ENCODE measurements at places on chromosomes 12 and 14.

DNA sequence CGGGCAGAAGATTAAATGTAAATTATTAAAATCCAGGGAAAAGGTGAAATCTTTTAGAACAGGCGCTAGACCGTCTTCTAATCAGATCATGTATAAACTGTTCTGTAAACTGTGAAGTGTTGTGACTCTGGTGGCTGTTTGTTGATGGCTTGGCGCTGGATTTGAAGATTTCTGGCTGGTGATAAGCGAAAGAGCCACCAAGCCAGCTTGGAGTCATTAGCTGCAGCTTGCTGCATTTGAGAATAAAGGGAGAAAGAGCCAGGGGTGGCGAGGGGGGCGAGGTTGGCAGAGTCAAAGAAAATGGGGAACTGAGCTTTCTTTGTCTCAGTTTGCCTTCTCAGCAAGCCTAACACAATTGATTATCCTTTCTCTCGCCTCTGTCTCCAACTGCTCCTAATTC, 8.0 kb downstream of the SYNDIG1L start:
- no peak for DNase-seq

GRCh38 chr12:6091786-6092566, 32.5 kb downstream of the VWF start:
- DNase-seq, result no peak

DNA sequence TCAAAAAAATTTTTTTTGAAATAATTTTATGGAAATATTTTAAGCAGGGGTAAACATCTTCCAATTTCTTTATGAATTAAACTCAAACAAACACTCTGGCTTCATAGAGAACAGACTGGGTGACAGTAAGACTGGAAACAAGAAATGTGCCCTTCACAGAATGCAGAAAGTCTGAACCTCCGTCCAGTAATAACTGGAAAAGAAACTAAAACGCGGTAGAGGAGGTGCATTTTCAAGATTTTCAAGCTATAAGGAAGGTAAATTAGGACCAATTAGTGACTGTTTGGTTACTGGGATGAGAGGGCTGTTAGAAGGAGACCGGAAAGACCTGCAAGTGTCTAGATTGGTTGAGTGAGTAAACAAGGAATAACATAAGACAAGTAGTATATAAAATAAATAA, 245.7 kb downstream of the CEP128 start:
- no peak for DNase-seq

DNA sequence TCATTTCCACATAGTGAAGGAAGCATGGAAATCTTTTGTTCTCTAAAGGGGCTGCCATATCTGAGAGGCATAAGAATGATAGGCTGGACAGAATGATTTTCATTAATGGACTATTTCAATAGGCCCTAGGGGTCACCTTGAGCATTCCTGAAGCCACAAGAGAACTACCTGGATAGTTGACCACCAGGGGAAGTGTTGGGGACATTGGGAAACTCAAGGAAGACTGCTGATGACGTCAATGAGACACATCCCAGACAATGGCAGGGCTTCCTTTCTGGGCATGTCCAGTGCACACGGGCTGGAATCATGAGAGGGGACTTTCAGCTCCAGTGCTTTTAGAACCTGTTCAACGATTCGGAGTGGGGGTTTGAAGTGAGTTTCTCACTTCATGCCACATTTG, 48.8 kb upstream of the CHST11 start:
- no peak for DNase-seq

- DNase-seq, result peak; percentile 26
Measured at GRCh38 chr14:52412426-52412825, 98.3 kb downstream of the PTGER2 start.

DNA sequence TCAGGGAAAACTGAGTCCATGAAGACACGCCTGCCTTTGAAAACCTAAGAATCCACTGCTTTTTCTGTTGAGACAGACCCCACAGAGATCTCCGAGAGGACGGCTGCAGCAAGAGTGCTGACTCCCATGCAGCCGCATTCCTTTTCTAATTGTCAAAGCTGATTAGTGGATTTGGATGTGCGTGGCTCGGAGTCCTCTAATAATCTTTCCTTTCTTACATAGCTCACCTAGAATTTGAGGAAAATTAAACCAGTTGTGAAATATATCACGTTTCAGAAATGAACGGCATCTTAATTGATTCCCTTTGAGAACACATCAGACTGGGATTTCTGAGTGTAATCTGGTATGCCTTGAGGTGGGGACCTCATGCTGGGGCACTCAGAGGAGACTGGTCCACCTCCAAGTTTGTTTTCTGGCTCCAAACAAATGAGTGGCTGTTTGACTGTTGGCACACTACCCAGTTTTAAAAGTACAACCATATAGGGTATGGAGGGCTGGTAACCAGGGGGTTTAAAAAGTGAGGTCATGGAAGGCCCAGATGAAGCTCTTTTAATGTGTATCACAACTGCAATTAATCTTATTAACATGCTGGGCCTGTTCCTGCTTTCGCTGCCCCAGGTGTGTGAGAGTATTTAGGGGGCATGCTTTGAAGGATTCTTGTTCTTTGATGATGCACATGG, 63.3 kb downstream of the RASSF3 start:
- peak; percentile 66 for DNase-seq

- peak; percentile 57 for DNase-seq
Measured at GRCh38 chr14:20469890-20470602, 840 bp downstream of the PNP start.

GRCh38 chr14:67485501-67486095, 2.9 kb downstream of the TMEM229B start:
- DNase-seq, result peak; percentile 58

- DNase-seq, result no peak
Measured at GRCh38 chr14:68082698-68083291, 263.2 kb downstream of the RAD51B start.

- DNase-seq, result no peak
Measured at GRCh38 chr14:59897757-59898383, 22.1 kb upstream of the LRRC9 start.

DNA sequence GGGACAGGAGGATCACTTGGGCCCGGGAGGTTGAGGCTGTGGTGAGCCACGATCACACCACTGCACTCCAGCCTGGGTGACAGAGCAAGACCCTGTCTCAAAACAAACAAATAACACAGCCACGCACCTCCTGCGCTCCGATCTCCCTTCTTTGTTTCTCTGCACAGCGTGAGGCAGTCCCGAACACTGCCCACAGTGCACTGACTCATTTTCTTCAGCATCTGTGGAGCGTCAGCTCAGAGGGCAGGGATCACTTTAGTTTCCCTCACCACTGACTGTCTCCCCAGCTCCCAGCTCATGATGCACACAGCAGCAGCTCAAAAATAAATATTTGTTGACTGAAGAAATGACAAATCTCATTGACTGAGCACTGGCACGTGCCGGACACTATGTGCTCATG, 883 bp upstream of the MYL2 start:
- DNase-seq, result peak; percentile 15

DNA sequence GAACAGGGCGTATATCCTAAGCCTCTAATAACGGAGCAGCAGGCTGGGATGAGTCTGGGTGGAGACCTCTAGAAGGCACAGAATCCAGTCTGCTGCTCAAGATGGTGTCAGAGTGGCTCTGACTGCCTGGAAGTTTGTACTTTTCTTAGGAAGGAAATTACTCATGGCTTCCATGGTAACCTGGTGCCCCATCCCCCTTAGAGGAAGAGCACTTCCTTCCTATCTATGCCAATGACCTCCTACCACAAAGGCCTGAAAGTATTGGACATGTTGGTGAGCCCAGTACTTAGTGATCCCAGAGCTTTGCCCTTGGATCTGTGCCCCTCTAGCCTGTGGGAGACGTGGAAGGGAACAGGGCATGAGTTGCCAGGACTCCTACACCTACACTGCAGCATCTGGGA, 1.5 kb downstream of the BATF start:
- no peak for DNase-seq

DNA sequence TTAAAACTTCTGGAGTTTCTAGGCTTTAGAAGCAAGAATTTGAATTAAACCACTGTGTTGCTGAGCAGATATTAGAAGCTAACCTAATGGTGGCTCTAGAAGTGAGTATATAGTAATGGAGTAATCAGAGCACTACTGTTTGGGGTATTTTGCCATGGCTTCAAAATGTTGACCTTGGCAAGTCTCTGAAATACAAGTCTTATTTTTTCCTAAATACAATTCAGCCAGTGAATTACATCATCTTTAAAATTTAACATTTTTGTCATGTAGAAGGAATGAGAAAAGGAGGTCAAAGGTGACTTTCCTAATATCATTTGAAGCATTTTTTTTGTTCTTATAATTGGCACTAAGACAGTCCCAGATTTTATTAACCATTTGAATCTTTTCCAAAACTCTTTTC, 25.2 kb downstream of the PMCH start:
- peak; percentile 31 for DNase-seq

GRCh38 chr12:4914720-4915119, 5.0 kb downstream of the KCNA1 start:
- DNase-seq, result no peak

- peak; percentile 41 for DNase-seq
Measured at GRCh38 chr14:90658541-90658967, 157.7 kb downstream of the TTC7B start.

GRCh38 chr12:122835750-122836026, 431 bp downstream of the HIP1R start:
- no peak for DNase-seq

GRCh38 chr14:51095854-51096823, 1.2 kb upstream of the TRIM9 start:
- DNase-seq, result peak; percentile 18

DNA sequence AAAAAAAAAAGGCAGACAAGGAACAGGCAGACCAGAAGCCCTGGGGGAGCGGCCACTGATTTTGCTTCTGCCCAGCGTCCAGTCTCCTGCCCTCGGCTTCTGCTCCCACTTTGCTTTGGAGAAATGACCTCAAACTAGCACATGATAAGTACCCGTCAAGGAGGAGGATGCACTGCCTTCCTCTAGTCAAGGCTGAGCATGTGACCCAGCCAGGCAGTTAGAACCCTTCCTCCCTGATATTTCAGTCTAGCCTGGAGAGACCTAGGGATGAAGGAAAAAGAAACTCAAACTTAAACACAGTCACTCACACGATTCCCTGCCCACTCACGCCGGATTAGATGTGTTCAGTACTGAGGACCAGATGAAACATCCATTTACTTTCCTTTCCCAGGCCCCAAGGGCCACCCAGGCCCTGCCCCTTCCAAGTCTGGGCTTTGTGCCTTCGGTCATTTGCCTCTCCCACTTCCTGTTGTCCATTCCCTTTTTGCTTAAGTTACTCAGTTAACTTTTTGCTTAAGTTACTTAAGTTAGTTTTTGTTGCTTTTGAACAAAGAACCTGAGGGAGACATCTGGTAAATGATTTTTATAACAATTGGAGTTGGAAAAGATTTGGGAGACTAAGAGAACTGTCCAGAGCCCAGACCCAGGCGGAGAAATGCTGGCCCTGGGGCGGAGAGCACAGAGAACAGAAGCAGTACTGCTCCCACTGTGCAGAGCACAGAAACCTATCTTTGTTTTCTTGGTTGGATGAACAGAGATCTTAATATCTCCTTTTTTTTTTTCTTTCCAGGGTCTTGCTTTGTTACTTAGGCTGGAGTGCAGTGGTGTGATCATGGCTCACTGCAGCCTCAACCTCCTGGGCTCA, 23.0 kb upstream of the TTC7B start:
- no peak for DNase-seq

DNA sequence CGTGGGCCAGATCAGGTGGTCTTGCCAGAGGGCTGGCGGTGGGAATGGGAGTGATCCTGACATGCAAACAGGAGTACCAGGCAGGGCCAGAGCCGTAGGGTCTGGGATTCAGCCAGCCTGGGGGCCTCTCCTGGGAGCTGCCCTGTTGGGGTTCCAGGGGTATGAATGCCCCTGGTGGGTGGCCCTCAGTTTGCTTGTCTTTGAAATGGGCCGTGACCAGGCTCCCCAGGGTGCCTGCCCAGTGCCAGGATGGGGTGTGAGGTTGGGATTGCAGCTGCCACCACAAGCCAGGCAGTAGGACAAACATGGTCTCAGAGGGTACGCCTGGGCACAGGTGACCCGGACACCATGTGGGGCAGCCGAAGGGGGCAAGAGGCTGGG, 168.8 kb downstream of the KIF26A start:
- DNase-seq, result no peak

All from fibroblast of skin of abdomen (primary cell).